ENCODE measurements at places on chromosomes 12 and 14. TPM values are rescaled to one million over a fixed set of nuclear protein-coding genes. Genes with fewer than 3 reads are reported as not detected.

SYT1 gene
- 6.6 TPM for total RNA-seq

SLC4A8 gene
- 8.3 TPM for total RNA-seq

PROX2 gene
- not detected for total RNA-seq

NKX2-8 gene
- not detected for total RNA-seq

IFNG gene
- not detected for total RNA-seq

P2RX7 gene
- 4.6 TPM for total RNA-seq

IPO4 gene
- 79.0 TPM for total RNA-seq

SDR9C7 gene
- total RNA-seq = not detected

FOXG1 gene
- not detected for total RNA-seq

TSPAN8 gene
- total RNA-seq = not detected

PAPLN gene
- total RNA-seq = 5.2 TPM

SPATA7 gene
- total RNA-seq = 5.8 TPM

CCDC198 gene
- total RNA-seq = not detected

TMEM30B gene
- not detected for total RNA-seq

KLHL33 gene
- 0.35 TPM for total RNA-seq

C14orf132 gene
- total RNA-seq = 9.5 TPM

PTPN6 gene
- not detected for total RNA-seq

HOXC4 gene
- not detected for total RNA-seq

TMEM229B gene
- total RNA-seq = 0.58 TPM

LMO3 gene
- total RNA-seq = 0.58 TPM

LRRIQ1 gene
- under 0.01 TPM for total RNA-seq

KLHDC2 gene
- 63.7 TPM for total RNA-seq

CCDC197 gene
- not detected for total RNA-seq

DNAAF2 gene
- total RNA-seq = 3.5 TPM

TMTC2 gene
- total RNA-seq = 4.3 TPM

ADGRD1 gene
- total RNA-seq = not detected

CLEC4D gene
- total RNA-seq = not detected

NANOG gene
- not detected for total RNA-seq

RNASE1 gene
- total RNA-seq = not detected

FSCB gene
- total RNA-seq = not detected

EID3 gene
- total RNA-seq = 2.6 TPM

SYNE3 gene
- total RNA-seq = 4.6 TPM

CCDC175 gene
- total RNA-seq = not detected

P2RX2 gene
- total RNA-seq = not detected

AP4S1 gene
- total RNA-seq = 9.2 TPM

HOTAIR gene
- total RNA-seq = 1.4 TPM
